ENCODE measurements at places on chromosomes 16 and 17.

DNA sequence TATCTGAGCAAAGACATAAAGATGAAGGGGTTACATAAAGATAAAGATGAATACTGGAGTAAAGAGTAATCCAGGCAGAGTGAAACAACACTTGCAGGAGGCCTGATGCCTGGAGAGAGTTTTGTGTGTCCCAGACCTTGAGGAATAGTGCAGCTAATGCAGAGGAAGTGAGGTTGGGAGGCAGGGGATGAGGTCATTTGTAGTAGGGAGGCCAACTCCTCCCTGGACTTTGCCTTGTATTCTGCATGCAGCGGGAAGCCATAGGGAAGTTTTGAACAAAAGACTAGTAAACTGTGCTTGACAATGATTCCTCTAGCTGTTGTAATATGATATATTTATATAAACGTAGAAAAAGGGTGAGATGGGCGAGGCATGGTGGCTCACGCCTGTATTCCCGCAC, 356.6 kb downstream of the KCNJ2 start:
- DNase-seq = no peak

DNA sequence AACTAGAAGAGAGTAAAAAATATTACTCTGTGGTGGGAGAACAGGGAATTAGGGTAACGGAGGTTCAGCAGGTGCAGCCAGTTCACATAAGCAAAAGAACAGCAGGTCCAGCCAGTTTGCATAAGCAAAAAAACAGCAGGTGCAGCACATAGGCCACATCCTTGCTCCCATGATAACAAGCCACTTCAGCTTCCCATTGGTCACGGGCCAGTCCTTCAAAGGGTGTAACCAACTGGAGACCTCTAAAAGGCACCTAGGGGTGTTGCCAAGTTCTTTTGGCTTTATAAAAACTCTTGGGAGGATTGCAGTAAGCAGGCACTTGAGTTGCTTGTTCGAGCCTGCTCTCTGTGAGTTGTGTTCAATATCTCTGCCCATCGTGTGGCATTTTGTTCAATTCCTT, 488.1 kb downstream of the XYLT1 start:
- peak; percentile 12 for DNase-seq

DNA sequence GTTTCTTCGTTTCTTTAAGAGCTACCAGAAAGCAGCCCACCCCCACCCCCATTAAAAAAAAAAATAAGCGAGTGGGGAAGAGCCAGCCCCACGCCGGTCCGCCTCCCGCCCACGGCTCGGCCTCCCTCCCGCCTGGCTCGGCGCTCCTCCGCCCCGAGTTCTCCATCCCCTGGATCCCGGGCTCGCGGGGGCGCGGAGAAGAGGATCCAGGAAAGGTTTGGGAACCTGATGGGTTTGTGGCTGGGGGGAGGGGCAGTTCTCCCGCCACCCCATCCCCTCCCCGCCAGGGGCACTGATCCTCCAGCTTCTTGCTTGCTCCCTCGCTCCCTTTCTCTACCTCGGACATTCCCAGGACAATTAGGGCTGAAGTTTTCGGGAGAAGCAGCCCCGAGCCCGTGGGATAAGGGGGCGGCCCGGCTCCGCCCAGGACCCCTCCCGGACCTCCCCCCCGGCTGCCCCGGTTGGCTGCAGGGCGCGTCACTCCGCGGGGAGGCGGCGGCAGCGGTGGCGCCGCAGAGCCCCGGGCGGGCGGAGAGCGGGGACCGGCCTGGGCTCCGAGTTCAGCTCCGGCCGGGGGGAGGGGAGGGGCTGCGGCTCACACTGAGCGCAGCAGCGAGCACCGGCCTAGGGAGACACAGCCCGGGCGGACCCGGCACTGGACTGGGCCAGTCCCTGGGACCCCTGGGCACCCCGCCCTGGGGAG, 1.0 kb upstream of the SALL1 start:
- DNase-seq = no peak

DNA sequence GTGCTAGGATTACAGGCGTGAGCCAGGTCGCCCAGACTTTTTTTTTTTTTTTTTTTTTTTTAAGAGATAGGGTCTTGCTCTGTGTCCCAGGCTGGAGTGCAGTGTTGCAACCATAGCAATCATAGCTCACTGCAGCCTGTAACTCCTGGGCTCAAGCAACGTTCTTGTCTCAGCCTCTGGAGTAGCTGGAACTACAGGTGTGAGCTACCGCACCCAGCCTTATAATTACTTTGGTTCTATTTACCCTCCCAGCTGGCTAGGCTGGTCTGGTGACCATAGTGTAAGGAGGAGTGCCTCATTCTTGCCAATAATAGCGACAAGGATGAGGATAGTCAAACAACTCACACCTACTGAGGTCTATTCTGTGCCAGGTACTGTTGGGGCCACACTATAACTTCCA, 39.6 kb upstream of the USP7 start:
- DNase-seq = no peak

DNA sequence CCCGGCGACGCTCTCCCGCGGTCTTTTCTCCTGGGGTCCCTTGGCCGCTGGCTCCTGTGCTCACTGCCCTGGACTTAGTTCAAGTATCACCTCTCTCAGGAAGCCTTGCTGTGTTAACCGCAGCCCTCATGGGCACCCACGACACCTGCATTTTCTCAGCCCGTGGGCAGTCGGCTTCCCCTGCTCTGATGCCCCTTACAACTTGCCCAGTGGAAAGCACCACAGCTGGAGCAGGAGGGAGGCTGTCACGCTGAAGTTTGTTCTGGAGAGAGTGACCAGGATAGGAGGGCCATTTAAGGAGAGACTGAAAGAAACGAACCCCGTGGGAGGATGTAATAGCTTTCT, 395 bp downstream of the STXBP4 start:
- DNase-seq = no peak

- DNase-seq = no peak
These were observed 21.3 kb downstream of the CIBAR2 start for GRCh38 chr16:85090873-85091521.

- DNase-seq = no peak
These were observed 58.2 kb downstream of the FTO start for GRCh38 chr16:53761962-53762703.
